COR-L47 (cell line): ENCODE measurements at places on chromosomes 2 and 18.

DNA sequence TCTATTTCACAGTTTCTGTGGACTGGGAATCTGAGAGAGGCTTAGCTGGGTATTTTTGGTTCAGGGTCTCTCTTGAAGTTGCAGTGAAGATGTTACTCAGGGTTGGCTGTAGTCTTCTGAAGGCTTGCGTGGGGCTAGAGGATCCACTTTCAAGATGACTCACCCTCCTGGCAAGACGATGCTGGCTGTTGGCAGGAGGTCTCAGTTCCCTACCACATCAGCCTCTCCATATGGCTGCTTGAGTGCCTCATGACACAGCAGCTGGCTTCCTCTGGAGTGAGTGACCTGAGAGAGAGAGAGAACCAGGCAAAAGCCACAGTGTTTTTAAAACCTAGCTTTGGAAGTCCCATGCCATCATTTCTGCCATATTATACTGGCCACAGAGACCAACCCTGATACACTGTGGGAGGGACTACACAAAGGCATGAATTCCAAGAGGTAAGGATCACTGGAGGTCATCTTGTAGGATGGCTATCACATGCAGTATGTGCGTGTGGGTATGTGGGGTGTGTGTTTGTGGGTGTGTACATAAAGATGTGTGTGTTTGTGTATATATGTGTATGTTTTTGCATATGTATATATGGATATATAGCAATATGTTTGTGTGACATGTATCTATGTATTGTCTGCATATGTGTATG lies 25.1 kb downstream of the DNPEP start:
- DNase-seq, result no peak

DNA sequence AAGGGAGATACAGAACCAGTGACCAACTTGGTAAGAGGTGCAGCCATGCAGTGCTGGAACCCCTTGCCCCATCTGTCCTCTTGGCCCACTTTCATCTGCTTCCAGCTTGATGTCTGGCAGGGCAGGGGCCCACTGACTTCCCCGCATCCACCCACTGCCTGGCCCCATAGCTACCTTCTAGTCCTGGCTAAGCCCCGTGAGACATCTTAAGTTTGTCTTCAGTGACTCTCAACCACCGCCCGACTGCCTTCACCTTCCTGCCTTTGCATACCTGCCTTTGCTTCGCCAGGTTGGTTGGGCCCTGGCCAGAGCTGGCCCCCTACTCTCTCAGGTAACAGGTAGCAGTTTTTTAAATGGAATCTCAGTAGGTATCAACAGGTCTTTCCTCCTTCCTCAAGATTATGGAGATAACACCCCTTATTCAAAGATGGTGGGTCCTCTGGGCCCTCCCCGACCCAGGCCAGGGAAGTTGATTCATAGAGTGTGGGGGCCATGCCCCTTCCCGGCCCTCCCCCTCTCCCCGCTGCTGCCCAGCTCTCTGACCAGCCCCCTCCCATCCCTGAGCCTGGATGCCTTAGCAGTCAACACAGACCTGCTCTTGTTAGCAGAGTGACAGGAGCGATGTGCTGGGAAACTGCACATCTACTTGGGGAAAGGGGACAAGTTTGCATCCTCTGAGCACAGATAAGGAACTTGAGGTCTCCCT lies 2.8 kb downstream of the ARID5A start:
- DNase-seq, result no peak

- DNase-seq, result no peak
These were observed 204.6 kb downstream of the EIPR1 start for GRCh38 chr2:3173031-3173430.

- DNase-seq, result no peak
These were observed 33.1 kb downstream of the FAM171B start for GRCh38 chr2:186726938-186727337.

DNA sequence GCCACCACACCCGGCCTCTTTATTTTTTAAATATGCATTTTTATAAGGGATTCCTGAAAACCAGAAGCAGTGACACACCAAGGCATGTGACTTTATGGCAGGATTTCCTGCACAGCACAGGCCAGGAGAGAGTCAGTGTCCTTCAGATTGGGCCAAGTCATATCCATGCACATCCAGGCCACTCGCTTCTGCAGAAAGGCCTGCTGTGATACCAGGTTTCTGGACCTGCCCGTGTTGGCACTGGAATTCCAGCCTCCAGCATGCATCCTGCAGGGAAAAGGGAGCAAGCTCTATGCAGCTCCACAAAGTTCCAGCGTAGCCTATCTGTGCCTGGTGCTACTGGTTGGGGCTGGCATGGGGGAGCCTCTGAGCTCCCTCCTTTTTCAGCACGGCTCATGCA lies 36.8 kb downstream of the MEX3C start:
- no peak for DNase-seq

GRCh38 chr2:230473378-230473777 lies 57.4 kb downstream of the SP100 start:
- no peak for DNase-seq

DNA sequence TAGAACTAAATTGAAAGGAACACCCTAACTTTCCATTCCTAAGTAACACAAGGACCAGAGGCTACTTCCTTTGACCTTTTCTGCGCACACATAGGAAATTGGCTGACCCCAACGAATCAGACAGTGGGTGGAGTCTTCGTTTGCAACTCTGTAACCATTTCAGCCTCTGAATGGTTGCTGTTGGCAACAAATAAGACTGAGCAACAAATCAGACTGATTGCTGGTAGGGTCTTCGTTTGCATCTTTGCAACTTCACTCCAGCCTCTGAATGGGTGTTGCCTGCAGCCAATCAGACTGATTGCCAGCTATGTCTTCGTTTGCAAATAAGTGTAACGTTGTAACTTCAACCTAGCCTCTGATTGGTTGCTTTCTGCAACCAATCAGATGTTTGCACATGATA lies 34.6 kb downstream of the USP40 start:
- DNase-seq, result no peak

DNA sequence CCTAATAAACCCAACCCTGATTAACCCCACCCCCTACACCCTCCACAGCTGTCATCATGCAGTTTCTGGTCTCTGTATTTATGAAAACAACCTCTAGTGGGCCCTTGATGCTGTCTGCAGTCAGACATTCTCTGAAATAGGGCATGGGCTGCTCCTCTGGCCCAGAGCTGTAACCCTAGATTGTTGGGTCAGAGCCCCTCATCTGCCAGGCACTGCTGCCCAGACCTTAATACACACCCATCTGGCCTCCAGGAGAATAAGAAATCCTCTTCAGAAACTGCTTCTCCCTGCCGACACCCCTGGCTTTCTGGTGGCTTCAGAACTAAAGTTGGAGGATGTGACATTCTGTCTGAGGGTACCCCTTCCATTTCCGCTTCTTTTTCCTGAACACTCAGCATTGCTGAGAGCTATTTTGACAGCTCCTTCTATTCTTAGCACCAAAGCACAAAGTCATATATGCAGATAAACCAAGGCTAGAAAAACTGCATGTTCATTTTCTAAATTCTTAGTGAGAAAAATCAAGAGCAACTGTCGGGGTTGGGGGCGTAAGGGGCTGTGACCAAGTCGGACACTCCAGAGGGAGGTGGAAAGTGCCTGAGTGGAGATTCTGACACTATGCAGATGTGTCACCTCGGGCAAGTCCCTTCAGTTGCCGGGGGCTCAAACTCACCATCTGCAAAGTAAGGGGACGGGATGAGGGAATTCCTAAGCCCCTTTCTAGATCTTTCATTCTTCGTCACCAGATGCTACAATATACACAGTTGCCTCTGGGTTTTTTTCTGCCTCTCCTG lies 28.7 kb downstream of the SRSF7 start:
- no peak for DNase-seq

DNA sequence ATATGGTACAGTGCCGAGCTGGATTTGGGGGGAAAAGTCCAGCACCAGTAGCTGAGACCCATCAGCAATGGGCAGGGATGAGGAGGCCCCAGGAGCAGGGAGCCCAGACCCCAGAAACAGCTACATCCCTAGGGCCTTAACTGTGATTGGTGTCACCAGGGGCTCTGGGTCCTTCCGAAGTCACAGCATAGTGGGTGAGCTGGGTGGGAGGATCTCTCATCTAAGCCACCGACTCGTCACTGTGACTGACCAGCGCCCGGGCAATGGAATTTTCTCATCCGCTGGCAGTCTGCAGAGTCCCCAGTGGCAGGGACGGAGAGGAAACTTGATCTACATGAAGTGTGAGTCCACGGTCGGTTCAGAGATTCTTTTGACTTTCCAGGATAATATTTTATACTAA lies 186.5 kb downstream of the SH3BP4 start:
- DNase-seq, result no peak

DNA sequence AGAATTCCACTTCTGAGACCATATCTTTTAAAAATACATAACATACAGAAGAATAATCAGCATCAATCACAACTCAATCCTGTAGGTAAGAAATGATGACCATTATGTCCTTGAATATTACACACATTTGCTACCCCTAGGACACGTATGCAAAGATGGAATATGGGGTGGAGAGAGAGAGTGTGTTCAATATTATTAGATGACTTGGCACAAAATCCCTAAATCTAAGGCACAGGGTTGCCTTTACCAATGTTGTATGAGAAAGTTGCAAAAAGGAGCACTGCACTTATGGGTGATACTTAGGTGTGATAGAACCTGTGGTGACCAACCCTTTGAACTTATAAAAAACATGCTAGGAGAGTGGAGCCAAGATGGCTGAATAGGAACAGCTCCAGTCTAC lies 326.2 kb upstream of the FSHR start:
- DNase-seq, result no peak

GRCh38 chr2:170354855-170355780 lies 177.2 kb downstream of the MYO3B start:
- DNase-seq, result peak; percentile 90

- peak; percentile 93 for DNase-seq
These were observed 418.0 kb downstream of the LRATD1 start for GRCh38 chr2:15050483-15050882.

GRCh38 chr2:108612153-108612513 lies 77.9 kb downstream of the LIMS1 start:
- DNase-seq, result no peak

DNA sequence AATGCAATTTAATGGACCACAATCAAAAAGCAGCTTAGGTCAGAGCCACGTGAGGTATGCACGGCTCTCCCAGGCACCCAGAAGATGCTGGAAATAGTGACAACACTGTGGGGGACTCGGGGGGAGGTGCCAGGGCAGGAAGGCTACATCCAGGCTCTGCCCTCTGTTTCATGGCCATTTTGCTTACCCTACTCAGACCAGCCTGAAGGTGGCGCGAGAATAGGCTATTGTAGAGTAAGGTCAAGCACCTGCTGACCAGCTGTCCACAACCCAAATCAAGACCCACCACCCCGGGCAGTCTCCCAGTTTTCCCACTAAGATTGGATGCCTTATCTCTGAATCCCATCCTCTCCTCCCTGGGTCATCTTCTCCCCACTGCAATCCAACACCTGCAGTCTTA lies 115.7 kb downstream of the VIT start:
- no peak for DNase-seq

DNA sequence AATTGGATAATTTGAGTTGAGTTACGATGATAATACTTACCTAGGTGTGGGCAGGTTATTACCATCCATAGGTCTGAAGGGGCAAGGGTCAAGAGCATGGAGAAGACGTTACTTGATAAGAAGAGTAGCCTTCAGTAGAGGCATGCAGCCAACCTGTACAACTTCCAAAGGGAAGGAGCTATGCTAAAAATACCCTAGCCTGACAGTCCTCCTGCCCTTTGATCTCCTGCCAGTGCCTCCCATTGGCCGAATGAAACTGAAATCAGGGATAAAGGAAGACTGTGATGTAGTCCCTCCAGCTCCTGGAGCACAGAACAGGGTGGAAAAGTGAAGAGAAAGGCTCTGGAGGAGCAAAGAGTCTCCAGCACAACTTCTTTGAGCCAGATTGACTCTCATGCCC lies 487.4 kb downstream of the ADCYAP1 start:
- no peak for DNase-seq

DNA sequence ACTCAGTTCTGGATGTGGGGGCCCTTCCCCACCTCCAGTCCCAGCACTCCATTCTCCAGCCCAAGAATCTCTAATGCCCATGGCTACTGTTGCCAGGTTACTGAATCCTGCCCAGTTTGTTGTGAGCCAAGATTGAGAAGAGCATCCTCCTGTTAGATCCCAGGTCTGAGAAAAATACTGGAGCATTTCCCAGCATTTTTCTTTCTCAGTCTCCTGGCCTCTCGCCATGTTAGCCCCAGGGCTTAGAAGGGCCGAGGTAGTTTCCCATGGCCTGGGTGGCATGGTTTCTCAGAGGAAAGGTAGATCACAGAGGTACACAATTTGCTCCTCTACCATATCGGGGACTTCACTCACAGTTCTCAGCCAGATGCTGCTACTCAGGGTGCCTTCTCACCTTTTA lies 135.7 kb downstream of the OTX1 start:
- no peak for DNase-seq

DNA sequence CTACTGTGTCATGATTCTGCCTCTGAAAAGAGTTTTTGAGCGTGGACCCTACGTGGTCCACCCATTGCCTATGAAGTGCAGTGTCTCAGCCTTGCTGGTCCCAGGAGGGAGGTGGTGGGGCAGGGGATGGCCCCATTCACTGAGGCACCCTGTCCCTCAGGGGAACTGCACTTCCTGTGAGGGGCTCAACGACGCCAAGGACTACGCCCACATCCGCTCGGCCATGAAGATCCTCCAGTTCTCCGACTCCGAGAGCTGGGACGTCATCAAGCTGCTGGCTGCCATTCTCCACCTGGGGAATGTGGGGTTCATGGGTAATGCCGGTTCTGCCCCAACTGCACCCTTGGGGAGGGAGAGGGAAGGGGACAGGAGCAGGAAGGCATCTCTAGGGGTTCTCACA lies 42.5 kb downstream of the MYO7B start:
- no peak for DNase-seq

- no peak for DNase-seq
These were observed 24.6 kb upstream of the PLB1 start for GRCh38 chr2:28471214-28471613.

DNA sequence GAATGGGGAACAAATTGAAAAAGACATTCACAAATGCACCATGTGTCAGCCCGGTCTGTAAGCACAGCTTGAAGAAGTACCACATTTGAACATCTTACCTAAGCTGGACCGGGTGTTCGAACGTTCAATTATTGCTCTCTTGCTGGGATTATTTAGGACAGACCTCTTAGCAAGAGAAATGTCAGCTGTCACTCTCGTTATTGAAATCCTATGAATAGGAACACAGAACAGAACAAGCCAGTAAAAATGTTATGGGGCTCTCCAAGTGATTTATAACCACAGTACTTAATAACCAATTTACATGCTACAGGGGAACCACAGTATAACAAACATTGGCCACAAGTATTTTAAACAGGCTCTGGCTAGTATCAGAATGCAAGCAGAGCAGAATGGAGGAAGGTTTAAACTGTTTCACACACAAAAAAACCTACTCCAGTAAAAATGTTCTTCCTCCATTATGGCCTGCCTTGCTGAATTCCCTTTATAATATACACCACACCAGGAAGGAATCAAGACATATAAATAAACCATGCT lies 32.5 kb upstream of the ARL5A start:
- DNase-seq, result no peak

- DNase-seq, result no peak
These were observed 286.8 kb downstream of the RBM43 start for GRCh38 chr2:150974864-150975263.

GRCh38 chr2:16931441-16931840 lies 265.8 kb upstream of the CYRIA start:
- no peak for DNase-seq
